ENCODE measurements at places on chromosomes 1 and 21.

- DNase-seq = no peak
These were observed 119.6 kb upstream of the CACYBP start for GRCh38 chr1:174880171-174880570.

DNA sequence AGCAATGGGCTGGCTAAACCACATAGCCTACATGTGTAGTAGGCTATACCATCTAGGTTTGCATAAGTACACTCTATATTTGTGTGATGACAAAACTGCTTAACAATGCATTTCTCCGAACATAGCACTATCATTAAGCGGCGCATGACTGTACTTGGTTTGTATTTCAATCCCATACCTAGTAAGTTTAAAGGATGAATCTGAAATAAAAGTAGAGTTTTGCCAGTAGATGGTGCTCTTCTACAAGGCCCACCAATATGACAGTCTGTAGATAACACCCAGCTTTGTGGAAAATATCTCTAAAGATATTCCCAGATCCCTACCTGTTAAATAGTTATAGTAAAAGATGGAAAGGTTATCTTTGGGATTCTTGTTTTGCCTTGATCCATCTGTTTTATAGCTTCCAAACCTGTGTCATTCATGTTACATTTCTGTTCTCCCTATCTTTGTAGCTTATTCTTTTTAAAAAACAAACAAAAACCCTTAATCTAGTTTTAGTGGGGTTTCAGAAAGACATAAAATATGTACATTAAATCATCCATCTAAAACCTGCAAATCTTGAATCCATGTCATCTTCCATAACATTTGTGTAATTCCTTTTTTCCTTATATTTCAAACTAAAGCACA is 33.9 kb upstream of the ASPM start:
- no peak for DNase-seq

- DNase-seq = peak; percentile 40
These were observed 22.6 kb downstream of the CASP9 start for GRCh38 chr1:15501208-15502032.

GRCh38 chr1:7581754-7582459 is 189.2 kb upstream of the VAMP3 start:
- DNase-seq = no peak

- no peak for DNase-seq
These were observed 52.5 kb upstream of the KCNA3 start for GRCh38 chr1:110727246-110727645.

DNA sequence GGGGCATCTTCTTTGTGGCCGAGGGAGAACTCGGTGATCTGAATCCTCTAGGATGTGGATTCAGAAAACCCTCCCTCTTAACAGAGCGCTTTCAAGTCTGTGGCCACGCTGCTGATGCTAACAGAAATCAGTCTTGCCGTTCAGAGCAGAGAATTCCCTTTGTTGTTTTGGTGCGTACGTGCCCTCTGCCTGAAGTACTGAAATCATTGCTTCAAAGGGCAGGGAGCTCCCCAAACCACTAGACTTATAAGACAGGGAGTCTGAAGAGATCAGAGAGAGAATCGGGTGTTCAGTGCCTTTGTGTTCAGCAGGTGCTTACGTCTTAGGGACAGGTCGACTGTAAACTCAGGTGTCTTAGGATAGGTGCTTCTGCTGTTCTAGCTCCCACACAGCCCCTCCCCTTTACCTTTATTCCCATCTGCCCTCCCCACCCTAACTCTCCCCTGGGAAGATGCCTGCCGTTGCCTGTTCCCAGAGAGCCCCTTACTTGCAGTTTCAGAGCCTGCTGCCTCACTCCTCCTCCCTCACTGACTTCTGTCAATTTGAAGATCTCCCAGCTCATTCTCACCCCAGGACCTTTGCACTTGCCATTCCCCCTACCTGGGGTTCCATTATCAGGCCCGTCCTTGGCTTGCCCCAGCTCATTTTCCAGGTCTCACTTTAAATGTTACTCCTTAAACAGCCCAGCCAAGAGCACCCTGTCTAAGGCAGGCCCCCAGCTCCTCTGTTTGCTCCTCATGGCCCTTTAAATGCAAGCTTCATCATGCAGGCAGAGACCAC is 143.0 kb downstream of the CAMTA1 start:
- DNase-seq = no peak

GRCh38 chr1:2291577-2291976 is 63.5 kb downstream of the SKI start:
- DNase-seq = no peak

GRCh38 chr1:119139857-119140176 is 636 bp downstream of the WARS2 start:
- no peak for DNase-seq

DNA sequence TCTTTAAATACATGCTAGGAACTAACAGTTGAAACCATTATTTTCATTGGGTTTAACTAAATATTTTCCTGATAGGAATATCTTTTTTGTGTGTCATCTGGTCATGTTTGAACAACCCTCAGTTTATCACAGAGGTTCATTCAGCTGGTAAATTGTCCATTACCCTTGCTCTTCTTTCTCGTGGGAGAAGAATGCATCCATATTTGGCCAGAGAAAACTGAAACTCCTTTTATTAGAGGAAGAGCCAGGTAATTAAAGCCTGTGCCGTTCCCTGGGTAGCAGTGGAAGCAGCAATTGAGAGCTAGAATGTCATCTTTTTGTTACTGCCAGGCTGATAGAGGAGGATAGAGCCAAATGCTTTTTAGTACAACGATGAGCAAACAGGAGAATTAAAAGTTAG is 587.2 kb upstream of the ZRANB2 start:
- no peak for DNase-seq

- no peak for DNase-seq
These were observed 408.7 kb downstream of the NUF2 start for GRCh38 chr1:163730411-163730821.

- peak; percentile 47 for DNase-seq
These were observed 32.7 kb upstream of the ATP5PO start for GRCh38 chr21:33948096-33948950.

DNA sequence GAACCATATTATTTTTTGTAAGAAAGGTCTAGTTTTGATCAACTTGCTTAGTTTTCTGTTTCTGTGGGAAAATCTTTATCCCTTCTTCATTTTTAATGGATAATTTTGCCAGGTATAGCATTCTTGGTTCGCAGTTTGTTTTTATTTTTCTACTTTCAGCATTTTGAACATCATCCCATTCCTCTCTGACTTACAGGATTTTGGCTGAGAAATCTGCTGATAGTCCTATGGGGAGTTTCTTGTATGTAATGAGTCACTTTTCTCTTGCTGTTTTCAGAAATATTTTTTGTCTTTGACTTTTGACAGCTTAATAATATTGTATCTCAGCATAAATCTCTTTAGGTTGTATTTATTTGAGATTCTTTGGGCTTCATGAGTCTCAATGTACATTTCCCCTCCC is 389.1 kb downstream of the PBX1 start:
- DNase-seq = no peak

GRCh38 chr1:235724730-235725129 is 75.1 kb upstream of the GNG4 start:
- DNase-seq = no peak

- no peak for DNase-seq
These were observed 8.8 kb upstream of the TGFB2 start for GRCh38 chr1:218336328-218336727.

GRCh38 chr1:31615414-31615813 is 2.1 kb upstream of the HCRTR1 start:
- no peak for DNase-seq

- DNase-seq = no peak
These were observed 134.5 kb upstream of the PKN2 start for GRCh38 chr1:88549536-88549935.

GRCh38 chr1:5927506-5928370 is 64.5 kb downstream of the NPHP4 start:
- DNase-seq = no peak

GRCh38 chr1:248215880-248216279 is 15.3 kb upstream of the OR2M4 start:
- DNase-seq = no peak

DNA sequence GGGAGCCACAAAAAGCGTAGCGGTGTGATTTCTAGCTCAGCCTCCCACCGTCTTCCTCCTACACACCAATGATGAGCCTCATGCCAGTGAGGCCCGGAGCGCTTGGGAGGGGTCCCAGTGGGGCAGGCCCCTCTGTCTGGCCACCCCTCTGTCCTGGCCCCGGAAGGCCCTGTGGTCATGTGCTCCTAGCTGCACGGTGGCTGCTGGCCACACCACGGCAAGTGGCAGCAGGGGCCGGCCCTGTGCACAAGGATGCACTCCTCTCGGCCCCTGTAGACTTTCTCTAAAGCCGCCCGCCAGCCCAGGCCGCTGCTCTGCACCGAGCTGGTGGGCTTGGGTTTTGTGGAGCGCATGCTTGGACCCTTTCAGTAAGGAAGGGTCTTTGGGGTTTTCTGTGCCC is 53.6 kb downstream of the KCNAB2 start:
- DNase-seq = no peak

DNA sequence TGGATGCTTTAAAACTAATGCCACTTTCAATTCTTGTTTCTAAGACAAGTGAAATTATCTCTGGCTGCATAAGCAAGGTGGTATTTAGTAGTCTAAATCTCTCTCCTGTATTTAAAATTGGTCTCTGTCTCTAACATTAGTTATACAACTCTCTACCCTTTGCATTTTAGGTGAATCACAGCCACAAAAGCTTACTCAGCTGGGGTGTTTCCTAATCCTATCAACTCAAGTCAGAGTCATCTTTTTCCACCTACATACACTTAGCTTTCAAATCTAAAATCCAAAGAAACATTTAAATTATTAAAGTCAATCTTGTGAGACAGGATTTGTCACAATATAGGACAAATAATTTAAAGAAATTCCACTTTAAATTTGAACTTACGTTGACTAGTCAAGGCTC is 255.1 kb upstream of the CXADR start:
- no peak for DNase-seq

GRCh38 chr21:17644186-17644585 is 31.5 kb upstream of the BTG3 start:
- DNase-seq = no peak

DNA sequence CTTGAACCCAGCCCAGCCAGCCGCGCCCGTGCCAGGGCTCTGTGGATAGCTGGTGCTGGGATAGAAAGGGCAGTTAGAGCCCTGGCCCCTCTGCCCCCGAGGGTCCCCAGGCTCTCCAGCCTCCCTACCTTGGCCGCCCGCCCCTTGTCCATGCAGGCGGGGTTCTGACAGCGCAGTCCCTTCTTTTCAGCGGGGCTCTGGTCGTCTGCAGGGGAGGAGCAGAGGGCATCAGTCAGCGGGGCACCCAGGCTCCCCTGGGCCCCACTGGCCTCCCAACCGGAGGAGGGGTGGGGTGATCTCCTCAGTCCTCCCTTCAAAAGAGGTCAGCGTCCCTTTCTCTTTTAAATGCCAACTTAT is 4.9 kb upstream of the PLEKHG5 start:
- DNase-seq = no peak

DNA sequence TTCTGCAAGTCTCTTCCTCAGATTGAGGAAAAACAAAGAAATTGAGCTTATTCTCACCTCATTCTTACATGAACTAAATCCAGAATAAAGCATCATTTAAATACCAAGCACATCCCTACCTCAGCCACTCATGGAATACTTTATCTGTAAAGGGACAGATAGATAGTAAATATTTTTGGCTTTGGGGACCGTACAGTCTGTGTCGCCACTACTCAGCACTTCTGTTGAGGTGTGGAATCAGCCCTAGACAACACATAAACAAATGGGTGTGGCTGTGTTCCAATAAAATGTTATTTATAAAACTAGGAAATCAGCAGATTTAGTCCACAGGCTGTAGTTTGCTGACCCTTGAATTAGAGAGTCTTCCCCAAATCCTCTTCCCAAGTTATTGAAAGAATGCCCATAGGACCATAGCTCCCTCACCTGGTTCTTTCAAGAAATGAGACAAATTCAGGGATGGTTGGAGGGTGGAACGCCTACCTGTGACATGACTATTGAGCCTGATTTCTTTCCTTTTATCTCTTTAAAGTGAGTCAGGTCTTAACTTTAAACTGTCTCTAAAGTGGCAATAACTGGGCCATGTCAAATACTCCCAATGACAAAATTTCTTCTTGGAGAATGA is 878.5 kb downstream of the USP25 start:
- no peak for DNase-seq

DNA sequence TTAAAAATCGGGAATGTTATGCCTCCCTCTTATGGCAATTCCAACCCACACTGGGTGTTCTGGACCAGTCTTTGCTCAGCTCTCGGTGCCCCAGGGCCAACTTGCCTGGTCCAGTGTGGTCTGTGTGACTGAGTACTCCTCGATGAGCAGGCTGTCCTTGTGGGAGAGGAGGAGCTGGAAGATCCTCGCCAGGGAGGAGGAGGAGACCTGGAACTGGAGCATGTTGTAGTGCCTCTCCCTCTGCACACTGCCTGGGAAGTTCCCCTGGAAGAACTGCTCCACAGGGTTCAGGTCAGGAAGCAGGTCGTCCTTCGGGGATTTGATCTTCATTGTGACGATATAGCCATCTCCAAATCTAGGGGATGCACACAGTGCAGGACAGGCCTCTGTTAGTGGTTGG is 88.5 kb upstream of the GCLM start:
- no peak for DNase-seq
